ENCODE measurements at places on chromosomes 5 and 9.
A peak's percentile ranks its signal among the peaks of the same experiment; 100 is the strongest.

GRCh38 chr5:16561660-16562059 lies 55.1 kb downstream of the RETREG1 start:
- no peak for DNase-seq

DNA sequence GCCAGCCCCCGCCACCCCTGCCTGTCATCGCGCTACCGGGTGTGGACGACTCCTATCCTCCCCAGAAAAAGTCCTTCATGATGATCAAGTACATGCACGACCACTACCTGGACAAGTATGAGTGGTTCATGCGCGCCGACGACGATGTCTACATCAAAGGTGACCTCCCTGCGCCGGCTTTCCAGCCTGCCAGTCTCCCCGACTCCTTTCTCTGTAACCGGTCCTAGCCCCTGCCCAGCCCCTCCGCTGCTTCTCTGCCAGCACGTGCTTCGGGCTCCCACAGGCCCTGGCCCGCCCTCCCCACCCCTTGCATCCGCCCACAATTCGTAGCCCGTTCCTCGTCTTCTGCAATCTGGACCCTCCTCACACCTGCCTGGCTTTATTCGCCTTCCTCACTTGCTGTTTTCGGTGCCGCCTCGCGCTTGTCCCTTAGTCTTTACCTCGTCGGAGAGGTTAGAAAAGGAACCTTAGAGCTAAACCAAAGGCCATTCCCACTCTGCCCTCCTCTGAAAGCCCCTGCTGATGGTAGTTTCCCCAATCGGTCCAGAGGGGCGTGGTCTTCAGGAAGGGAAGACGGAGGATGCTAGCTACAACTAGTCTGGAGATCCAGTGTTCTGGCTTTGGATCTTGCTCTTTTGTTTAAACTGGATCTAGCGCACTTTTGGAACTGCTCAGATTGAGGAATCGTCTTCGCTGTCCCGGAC lies 1.4 kb downstream of the CHSY3 start:
- DNase-seq: no peak

- DNase-seq: no peak
Measured at GRCh38 chr5:59249160-59249559, 644.4 kb downstream of the PDE4D start.

DNA sequence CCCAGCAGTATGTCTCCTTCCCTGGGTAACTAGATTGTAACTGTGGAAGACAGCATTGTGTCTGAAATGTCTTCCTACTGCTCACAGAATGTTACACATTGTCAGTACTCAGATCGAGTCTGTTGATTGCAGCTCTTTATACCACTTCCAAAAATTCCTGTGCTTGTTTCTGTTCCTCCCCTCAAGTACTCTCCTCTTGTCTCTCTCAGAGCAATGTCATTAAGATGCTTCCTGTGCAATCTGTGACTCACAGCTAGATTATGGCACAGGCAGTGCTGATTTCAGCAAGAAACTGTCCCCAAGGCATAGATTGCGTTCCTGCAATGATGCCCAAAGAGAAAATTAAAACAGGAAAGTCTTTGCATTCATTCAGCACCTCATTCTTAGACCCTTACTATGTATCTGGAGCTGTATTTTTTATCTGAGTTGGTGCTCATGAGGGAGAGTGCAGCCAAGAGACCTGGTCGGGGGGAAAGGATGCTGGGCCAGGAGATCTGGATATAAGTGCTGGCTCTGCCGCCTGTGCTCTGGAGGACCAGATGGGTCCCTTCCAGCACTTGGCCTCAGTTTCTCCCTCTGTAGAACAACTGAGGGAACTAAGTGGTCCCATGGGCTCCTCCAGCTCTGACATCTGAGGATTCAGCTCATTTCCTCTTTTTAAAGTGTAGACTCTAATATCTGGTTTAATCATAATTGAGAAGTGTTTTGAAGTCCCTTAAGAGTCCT lies 40.8 kb upstream of the GNPDA1 start:
- DNase-seq: no peak

DNA sequence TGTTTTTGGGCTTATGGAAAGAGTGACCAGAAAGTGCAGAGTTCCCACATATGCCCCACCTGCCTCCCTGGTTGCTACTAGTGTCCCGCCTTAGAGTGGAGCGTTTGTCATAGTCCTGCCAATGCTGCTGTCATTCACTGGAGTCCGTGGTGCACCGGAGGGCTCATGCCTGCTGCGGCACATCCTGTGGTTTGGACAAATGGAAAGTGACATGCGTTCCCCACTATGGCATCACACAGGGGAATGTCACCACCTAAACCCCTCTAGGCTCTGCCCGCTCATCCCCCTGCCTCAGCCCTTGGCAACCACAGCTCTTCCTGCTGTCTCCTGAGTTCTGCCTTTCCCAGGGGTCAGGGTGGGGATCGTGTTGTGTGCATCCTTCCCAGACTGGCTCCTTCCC lies 29.2 kb downstream of the IRX4 start:
- DNase-seq: no peak

- DNase-seq: no peak
Measured at GRCh38 chr5:147578228-147579024, 68.6 kb upstream of the DPYSL3 start.

- DNase-seq: no peak
Measured at GRCh38 chr5:8905021-8905420, 640.9 kb downstream of the SEMA5A start.

- peak; percentile 17 for DNase-seq
Measured at GRCh38 chr5:79133657-79134451, 22.2 kb downstream of the BHMT start.

DNA sequence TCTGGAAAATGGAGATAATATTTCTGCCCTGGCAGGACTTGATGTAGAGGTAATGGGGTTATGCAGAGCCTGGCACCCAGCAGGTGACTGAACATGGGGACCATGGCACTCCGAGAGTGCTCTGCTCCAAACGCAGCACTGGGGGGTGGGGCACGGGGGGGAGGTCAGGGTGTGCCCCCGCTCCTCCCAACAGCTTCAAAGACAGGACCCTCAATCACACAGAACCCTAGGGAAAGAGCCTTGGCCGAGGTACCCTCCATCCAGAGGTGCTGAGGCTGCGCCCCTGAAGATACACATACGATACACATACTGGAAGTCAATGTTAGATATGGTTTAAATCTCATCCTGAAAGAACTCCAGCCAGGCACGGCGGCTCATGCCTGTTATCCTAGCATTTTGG lies 26.6 kb upstream of the CEP72 start:
- DNase-seq: no peak

- no peak for DNase-seq
Measured at GRCh38 chr9:79763671-79764285, 192.0 kb downstream of the TLE4 start.

GRCh38 chr5:37211661-37212060 lies 37.5 kb downstream of the CPLANE1 start:
- DNase-seq: no peak

GRCh38 chr5:115455301-115455707 lies 89.3 kb downstream of the FEM1C start:
- DNase-seq: no peak

DNA sequence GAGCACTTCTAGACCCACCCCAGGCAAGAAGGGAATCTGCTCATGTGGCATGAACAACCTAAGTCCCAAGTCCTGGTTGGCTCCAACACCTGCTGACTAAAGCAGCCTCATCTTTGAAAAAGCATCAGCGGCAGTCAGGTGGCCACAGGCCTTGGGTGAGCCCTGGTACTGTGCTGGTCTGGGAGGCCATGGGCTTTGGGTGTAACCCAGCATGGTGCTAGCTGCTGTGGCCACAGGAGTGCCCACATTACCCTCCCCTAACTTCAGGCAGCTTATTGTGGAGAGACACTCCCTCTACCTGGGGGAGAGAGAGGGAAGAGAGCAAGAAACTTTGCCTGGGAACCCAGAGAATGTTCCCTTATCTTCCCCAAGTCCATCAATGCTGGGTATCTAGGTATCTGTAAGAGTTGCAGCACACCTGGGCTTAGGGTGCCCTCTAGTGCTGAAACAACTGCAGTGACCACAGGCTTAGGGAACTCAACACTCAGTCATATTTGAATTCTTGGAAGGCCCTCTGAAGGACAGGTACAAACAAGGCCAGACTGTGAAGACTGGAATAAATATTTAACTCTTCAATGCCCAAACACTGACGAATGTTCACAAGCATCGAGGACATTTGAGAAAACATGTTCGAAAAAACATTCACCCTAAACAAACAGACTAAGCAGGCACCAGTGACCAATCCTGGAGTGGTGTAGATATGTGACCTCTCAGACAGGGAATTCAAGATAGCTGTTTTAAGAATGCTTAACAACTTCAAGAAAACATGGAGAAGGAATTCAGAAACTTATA lies 69.9 kb upstream of the OR2K2 start:
- DNase-seq: no peak

DNA sequence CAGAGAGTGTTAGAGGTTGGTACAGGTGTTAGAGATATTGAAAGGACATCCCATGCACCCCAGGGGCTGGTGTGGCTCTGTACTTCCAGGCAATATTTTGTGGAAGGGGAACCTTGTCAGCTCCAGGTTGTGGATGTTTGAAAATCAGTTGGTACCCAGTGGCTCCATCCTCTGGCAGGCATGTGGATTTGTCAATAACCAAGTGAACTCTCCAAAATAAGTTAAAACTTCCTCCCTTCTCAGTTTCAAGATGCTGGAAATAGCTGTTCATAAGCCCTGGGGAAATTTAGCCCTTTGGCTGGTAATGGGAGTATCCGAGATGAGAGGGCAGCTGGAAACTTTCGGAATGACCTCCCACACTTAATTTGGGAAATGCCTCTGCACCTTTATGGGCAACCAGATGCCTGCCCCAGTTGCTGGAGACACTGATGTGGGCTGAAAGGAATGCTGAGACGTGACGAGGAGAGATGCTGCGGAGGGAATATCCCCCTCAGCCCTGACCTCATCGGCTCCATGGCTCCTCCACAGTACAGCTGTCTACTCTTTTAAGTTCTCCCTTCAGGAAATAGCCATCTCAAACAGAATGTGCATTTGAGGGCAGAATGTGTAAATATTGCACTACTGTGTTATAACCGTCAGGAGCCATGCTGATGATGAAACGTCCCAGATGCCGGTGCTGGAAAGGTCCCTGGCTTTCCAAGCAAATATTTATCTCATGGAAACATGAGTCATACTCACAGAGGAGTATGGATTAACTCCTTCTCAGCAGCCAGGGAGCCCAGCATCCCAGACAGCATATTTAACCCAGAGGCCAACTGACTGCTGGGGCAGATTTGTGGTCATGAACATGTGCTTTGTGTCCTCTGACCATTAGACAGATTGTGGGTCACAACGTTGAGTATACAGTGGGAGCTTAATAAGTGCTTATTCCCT lies 29.5 kb downstream of the TGFBI start:
- no peak for DNase-seq

GRCh38 chr5:179148703-179149170 lies 88.6 kb downstream of the ZNF354C start:
- DNase-seq: no peak

DNA sequence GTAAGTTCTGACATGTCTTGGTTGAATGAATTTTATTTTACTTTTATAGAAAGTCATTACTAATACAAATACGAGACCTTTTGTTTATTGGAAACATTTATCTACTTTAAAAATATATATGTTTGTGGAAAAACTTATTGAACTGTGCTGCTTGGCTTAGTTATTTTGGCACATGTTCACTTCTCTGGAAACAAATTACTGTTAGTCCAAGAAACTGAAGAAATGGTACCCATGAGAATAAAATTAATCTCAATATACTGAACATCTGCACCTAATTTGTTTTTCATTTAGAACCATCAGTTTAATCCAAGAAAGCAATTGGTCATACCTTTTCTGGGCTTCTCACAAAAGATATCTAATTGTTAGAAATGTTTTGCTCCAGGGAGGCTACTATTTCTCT lies 32.2 kb downstream of the INVS start:
- DNase-seq: no peak

DNA sequence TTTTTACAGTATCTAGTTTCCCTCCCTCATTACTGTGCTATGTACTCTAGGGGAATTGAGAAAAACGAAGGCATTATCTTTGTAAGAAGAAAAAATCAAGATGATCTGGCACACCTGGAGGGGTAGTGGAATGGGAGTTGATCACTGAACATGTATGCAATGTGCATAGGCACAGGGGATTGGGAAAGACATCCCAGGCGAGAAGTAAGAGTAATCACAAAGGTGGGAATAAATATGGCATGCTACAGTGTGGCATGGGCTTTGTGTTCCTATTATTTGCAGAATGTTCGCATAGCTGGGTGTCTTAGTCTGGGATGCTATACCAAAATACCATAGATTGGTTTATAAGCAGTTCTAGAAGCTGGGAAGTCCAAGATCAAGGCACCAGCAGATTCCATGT lies 130.6 kb downstream of the SMARCA2 start:
- DNase-seq: no peak

DNA sequence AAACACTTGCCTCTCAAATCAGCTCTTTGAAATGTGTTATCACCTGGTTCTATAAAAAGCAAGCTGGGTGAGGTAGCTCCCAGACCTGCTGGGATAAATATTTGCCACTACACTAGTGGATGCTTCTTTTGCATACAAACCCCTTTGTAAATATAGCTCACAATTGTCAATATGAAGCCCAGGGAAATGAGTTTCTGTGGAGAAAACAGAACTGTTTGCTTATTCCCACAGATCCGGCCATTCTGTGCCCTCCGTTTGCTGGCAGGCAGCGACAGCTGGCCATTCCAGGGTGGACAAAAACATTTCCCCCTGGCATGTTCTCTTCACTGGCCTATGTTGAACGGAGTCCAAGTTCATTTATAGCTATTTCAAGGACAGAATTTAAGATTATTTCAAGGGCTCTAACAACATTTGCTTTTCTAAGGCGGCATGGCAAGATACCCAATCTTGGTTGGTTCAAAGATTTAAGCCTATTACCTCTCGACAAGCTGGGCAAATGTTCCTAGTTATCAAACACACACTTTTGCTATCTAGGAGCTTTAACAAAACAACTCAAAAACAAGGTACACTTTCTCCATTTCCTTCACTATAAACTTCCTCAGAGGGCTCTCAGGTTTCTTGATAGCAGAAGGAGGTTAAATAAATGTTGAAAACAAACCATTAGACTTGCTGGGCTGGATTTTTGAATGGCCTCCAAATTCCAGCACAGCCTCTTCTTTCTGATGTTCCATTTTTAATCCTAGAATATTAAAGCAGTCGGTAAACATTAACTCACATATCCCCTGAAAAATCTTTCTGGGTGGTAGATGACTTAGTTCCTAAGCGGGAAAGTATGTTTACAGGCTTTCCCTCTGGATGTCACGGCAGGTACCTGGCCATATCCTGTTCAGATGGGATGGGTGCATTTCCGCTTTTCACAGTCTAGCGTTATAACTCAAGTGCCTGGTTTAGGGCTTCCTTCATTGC lies 332.3 kb downstream of the PLK2 start:
- DNase-seq: no peak

GRCh38 chr5:158855510-158855909 lies 244.2 kb downstream of the EBF1 start:
- no peak for DNase-seq

GRCh38 chr5:14663734-14664269 lies 716 bp upstream of the OTULIN start:
- no peak for DNase-seq

All from activated CD8-positive, alpha-beta memory T cell treated with anti-CD3 and anti-CD28 coated beads for 1 hour (primary cell).